ENCODE measurements at places on chromosomes 5 and 9.
A peak's percentile ranks its signal among the peaks of the same experiment; 100 is the strongest.

GRCh38 chr9:75101004-75101588, 12.8 kb downstream of the OSTF1 start:
- DNase-seq: no peak

DNA sequence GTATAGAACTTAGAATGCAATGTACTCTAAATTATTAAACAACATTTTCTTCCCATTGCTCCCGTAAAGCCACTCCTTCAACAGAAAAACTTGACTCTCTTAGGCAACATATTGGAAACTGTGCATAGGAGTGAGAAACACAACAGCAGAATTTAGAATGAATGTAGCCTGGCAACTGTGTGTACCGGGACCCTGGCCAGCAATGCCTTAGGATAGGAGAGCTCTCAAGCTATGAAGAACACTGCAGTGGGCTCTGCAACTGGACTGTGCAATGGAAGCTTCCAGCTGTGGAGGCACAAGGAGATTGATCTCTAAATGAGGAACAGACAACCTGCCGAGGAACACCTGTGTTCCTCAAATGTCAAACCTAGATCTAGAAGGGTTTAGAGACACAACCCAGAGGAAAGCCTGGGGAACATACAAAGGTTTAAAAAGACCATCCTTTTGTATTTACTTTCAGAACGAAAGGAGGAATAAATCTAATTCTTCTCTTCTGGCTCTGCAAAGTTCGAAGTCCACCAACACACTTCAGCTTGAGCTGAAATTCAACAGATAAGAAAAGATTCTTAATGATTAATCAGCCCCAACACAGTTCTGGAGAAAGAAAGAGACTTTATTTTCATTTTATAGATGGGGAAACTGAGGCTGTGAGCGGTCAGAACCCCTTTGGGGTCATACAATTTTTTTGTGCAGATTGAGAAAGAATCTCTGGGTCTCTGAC, 51.5 kb upstream of the ARL15 start:
- no peak for DNase-seq

GRCh38 chr5:36741128-36741527, 134.7 kb downstream of the SLC1A3 start:
- DNase-seq: no peak

GRCh38 chr9:107363516-107364152, 80.6 kb downstream of the RAD23B start:
- no peak for DNase-seq

GRCh38 chr9:131257266-131258025, 18.9 kb downstream of the FAM78A start:
- no peak for DNase-seq

GRCh38 chr9:116594547-116594946, 92.6 kb upstream of the TRIM32 start:
- DNase-seq: peak; percentile 30

DNA sequence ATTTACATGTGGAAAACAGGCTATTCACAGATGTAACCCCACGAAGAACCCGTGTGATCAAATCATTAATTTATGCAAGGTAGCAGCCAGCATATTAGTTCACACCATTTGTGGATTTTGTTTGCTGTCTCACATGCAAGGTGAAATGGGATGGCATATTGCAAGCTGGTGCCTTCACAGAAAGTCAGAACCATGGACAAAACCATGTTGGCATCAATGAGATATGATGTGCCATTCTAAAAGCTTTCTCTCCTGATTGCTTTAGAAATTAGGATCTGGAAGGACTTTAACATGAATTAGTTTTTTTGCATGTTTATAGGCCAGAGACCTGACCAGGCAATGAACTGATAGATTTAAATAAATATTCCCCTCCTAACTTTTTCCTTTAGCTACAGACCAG, 129.3 kb downstream of the SEMA6A start:
- no peak for DNase-seq

GRCh38 chr5:159071382-159071781, 28.3 kb downstream of the EBF1 start:
- DNase-seq: no peak

DNA sequence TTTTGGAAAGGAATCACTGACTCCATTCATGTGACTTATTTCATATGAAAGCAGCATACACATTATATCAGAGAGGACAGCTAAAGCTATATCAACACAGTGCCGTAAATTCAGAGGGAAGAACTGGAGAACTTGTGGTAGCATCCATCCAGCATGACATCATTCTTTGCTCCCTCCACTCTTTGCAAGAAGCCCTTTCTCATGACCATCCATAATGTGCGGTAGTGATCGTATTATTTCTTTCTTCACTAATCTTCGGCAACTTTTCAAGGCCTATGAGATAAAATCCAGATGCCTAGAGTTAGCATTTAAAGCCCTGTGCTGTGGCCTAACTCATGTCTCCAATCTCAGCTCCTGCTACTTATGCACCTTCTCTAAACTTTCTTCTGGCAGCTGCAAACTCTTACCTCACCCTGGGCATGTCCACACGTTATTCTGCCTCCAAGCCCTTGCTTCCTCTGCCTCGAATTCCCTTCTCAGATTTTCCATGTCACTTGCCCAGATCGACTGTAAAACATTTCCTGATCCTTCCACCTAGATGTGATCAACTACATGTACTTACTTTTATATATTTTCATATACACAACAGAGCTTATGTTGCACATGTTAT, 307.3 kb upstream of the SGCD start:
- DNase-seq: no peak

DNA sequence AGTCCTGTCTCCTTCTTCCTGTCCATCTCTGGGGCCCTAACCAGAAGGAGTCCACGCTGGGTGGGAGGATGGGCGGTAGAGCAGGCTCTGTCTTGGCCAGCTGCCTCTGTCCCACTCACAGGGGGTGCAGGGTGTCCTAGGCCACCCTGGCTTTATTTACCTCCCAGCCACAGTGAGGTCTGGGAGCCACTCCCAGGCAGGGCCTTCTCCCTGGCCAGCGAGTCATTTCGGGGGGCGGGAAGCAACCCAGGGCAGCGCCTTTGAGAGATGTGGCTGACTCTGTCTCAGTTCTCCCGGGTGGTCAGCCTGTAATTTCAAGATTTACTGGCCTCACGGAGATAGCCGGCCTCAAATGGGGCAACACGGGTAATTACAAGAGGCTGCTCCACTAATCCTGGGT, 67.4 kb upstream of the PTCH1 start:
- no peak for DNase-seq

- DNase-seq: peak; percentile 66
These were observed 212.4 kb upstream of the C9orf72 start for GRCh38 chr9:27785714-27786100.

- no peak for DNase-seq
These were observed 40.0 kb downstream of the CXXC5 start for GRCh38 chr5:139688088-139688702.

DNA sequence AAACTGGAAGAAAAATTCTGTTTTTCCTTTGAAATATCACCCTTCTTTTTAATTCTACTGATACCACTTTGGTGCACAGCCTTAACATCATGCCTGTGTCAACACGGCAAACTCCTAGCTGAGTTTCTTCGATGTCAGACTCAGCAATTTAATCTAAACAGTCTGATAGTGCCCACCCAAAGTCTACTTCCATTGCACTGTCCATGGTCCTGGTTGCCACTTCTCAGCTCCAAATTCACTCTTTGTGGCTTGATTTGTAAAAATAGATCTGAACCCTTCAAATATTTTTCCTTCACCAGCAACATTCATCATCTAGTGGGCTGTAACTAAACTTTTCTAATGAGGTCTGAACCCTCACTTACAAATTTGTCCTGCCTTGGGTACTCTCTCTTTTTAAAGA, 107.8 kb downstream of the NUDT12 start:
- DNase-seq: no peak

DNA sequence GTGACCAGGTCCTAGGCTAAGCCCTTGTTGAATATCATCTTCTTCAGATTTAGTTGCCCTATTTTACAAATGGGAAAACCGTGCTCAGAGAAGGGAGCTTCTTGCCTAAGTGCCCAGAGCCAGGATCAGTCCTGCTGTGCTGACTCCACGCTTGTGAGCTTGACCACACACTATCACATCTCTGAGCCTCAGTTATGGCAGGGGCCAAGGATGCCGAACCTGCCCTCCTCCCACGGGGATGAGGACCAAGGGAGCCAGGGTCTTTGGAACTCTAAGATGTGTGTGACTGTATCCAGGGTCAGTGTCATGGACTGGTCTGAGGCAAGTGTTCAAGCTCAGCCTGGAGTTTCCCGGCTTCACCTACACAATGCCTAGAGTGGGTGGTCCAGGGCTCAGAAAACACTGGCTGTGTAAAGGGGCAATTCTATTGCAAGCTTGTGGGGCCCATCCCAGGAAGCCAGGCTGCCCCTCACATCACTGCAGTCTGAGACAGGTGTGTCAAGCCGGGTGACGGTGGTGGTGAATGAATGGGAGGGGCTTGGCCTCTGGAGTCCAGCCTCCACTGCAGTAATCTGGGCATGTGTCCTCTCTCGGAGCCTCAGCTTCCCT, 235.7 kb downstream of the PBX3 start:
- DNase-seq: no peak

DNA sequence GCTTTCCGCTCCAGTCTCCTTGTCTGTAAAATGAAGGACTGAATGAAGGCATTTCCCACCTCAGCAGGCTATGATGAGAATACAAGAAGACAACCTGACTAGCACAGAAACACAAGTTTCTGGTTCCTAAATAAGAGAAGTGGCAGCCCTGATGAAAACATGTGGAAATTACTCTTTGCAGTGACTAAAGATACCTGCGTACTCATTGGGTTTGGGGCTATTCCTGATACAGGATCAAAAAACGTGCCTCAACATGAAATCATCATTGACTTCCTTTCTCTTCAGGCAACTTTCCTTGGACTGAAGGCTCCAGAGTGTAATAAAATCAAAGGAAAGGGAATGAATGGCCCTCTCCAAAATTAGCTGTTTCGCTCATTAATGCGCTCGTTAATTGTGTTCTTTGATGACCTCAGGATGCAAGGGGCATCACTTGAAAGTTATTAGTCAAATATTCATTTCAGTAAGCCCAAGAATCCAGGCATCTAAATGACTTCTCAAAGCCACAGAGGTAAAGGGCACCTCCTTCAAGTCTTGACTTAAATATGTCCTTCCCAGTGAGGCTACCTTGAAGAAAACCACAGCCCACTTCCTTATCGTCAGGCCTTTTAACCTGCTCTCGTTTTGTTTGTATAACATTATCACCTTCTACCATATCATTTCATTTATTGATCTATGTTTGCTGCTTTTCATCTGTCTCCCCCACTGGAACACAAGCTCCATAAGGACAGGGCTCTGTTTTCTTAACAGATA, 68.9 kb downstream of the RASEF start:
- no peak for DNase-seq

DNA sequence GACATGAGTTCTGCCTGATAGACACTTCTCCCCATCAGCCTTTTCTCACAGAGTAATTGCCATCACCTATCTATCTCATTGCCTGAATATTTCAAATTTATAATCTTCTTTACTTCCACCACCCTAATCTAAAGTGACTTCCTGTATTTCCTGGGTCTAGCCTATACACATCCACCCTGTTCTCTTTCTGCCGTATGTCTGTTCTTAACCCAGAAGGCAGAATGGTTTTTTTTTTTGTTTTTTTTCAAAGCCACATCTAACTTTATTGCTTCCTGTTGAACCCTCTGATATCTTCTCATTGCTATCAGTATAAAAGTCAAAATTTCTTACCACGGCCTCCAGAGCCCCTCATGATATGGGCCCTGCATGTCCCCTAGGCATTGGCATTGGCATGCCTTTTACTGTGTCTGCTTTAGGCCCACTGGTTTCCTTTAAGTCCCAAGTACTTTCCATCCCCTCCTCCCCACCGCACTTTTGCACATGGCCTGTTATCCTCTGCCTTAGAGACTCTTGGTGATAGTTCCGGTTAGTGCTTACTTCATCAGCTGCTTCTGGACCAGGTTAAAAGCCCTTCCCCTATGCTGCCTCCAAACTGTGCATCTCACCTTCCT, 159.9 kb downstream of the MAN2A1 start:
- DNase-seq: no peak

GRCh38 chr5:132259069-132259851, 1.8 kb downstream of the PDLIM4 start:
- no peak for DNase-seq

DNA sequence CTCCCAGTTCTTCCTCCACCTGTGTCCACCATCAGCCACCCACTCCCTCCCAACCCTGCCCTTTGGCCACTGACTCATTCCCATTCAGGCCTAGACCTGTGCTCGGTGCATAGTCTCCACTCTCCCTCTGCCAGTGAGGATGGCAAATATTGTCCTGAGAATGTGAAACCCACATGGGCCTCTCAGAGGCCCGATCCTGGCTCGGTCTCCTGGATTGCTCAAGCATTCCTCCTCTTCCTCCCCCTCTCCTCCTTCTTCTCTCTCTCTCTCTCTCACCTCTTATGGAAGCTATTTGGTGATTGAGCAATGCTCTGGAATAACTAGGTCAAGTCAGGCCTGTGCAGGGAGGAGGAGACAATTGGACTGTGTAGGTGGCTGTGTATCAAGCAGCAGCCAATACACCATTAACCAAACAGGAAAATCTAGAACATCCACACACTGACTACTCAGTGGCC, 99.9 kb downstream of the KLF4 start:
- no peak for DNase-seq

DNA sequence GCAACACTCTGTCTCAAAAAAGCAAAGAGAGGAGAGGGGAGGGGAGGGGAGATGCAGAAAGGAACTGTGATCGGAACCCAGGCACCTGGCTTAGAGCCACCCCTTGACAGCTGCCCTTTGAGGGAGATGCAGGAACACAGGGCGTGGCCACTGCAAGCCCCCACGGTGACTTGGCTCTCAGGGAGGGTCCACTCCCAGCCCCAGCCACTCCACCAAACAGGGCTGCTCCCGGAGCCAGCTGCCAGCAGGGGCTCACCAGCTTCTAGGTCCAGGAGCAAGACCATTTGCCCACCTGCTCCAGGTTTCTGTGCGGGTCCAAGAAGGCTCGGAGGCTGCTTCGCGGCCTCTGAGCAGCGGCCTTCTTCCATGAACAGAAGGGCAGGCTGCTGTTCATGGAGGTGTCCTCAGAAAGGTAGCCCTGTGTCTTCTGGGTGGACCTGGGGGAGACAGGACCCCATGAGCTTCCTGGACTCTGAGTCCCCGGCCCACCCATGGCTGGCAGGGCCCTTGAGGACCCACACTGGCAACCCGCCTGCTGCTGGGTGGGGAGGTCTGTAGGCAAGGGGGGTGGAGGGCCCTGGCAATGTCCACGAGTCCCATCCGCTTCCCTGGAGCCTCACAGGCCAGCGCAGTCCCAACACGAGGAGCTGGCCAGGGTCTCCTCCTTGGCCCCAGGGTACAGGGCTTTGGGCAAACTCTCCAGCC, 7.9 kb downstream of the C9orf50 start:
- DNase-seq: no peak

DNA sequence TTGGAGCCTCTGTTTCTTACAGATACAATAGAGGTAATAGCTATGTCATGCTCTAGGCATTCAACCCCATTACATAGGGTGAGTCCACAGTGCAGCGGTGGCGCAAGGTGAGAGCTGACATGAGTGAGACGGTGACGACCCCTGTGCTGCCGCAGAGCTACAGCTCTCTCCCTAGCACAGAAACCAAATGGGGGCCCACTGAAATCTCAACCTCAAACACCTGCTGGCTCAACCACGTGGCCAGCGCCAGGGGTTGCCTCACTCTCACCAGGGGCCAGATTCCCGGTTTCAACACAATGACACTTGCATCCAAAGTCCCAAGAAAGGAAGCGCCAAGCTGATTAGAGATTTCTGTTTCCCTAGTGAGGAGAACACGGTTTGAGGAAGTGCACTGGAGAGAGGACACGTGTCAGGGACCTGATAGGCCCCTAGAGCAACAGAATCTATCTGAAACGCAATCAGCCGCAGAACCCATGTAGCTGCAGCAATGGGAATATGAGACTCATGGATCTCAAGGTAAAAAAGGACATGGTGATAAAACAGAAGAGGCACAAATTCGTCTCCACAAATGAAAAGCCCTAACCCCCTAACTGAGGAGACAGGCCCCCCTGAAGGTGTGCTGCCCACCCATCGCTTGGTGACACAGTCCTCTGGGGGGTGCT, 114.3 kb downstream of the CRB2 start:
- DNase-seq: peak; percentile 58

All from suppressor macrophage treated with lipopolysaccharide for 1 hour (primary cell).